Large intestine (tissue), 12 donors: ENCODE measurements at places on chromosomes 1 and 21. TPM values are rescaled to one million over a fixed set of nuclear protein-coding genes. Genes with fewer than 3 reads are reported as not detected.

DNA sequence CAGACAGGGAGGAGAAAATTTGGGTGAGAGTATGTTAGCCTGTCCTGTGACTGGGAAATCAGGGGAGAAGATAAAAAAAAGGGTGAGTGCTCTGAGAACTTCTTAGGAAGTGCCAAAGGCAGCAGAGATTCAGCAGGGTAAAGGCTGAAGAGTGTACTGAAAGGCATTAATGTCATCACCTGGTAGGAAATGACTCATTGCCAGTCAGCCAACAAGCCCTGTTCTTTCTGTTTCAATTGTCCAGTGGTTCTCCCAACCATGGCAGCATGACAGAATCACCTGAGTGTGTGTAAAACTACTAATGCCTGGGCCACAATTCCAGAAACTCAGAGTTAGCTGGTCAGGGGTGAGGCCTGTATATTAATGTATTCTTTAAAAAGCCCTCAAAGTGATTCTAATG lies 83.5 kb downstream of the INTS7 start:
- peak overlapping the region; percentile 54 for H3K27ac ChIP-seq
- no peaks in the 10 kb centered on the region for H3K4me1 ChIP-seq
- H3K27me3 ChIP-seq: no peaks in the 10 kb centered on the region
- peaks cover 12% of the 10 kb centered on the region for H3K36me3 ChIP-seq
- H3K4me3 ChIP-seq: no peak overlapping the region
- DNase-seq: peak; percentile 59

DNA sequence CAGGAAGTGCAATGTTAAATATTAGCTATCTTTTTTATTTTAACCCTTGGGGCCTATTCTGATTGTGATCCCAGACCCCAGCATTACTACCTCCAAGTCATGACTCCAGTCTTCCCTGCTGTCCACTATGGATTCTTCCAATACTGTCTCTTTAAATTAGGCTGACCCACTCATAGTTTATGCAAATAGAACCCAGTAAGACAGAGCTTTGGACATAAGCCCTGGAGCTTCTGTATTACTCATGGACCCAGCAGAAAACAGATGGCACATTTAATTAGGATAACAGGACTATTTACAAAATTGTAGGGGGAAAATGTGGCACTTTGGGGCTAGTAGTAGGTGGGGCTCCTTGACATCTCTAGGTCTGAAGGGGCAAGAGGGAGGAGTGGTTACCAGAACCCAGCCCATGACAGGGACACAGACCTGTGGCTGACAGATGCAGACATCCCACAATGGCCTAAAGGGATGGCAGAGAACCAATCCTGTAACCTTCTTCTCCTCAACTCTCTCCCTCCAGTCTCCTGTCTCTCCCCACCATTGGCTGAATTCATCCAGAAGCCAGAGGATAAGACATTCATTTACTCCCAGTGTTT lies 233.5 kb downstream of the OMA1 start:
- no peaks in the 10 kb centered on the region for H3K36me3 ChIP-seq
- no peak overlapping the region for H3K27ac ChIP-seq
- H3K4me1 ChIP-seq: no peaks in the 10 kb centered on the region
- no peak for DNase-seq
- no peak overlapping the region for H3K4me3 ChIP-seq

DNA sequence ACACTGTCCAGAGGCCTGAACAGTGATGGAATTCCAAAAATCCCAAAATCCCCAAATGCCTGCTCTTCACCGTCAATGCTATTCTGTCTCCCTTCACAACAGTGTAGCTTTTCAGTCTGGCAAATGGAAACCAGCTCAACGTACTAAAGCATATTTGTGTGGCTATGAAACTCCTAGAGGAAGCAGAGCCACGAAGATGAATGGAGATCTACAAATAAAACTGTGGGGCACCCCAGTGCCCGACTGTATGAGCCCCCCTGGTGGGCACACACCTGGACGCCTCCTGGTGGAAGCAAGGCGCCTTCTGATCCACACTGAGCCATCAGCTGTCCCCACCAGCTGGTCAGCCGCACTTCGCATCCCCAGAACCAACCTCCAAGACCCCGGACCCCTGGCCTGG lies 129.1 kb upstream of the SOD1 start:
- H3K27me3 ChIP-seq: no peaks in the 10 kb centered on the region
- H3K27ac ChIP-seq: no peak overlapping the region
- H3K36me3 ChIP-seq: no peaks in the 10 kb centered on the region
- H3K4me1 ChIP-seq: no peaks in the 10 kb centered on the region
- DNase-seq: no peak

The DRAXIN gene
- 0.42 TPM for polyA plus RNA-seq

DNA sequence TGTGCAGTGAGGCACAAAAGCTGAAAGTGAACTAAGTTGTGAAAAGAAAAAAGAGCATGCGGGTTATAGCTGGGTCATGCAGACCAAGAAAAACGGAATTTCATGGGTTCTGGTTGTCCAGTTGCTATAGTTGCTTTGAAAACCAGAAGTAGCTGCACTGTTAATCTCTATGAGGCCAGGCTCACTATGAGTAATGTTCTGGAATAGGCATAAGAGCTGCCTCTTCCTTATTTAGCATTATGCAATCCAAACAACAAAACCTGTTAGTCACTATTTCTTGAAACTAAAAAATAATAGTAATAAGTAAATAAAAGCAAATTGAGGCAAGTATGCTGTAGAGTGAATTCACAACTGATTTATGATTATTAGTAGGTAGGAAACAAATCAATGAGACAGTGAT lies 1383.7 kb downstream of the MRPL39 start:
- H3K4me1 ChIP-seq: no peaks in the 10 kb centered on the region
- no peak overlapping the region for H3K27ac ChIP-seq
- DNase-seq: no peak

- peaks cover 11% of the 10 kb centered on the region for H3K36me3 ChIP-seq
- no peaks in the 10 kb centered on the region for H3K27me3 ChIP-seq
- DNase-seq: no peak
- H3K4me3 ChIP-seq: no peak overlapping the region
- H3K4me1 ChIP-seq: no peaks in the 10 kb centered on the region
- no peak overlapping the region for H3K27ac ChIP-seq
Observed at GRCh38 chr1:227043755-227044154, 103.7 kb downstream of the COQ8A start.

The TRIM62 gene
- 3.2 TPM for polyA plus RNA-seq

The SLX9 gene
- 19.4 TPM for polyA plus RNA-seq

The SPATA1 gene
- 4.5 TPM for polyA plus RNA-seq

DNA sequence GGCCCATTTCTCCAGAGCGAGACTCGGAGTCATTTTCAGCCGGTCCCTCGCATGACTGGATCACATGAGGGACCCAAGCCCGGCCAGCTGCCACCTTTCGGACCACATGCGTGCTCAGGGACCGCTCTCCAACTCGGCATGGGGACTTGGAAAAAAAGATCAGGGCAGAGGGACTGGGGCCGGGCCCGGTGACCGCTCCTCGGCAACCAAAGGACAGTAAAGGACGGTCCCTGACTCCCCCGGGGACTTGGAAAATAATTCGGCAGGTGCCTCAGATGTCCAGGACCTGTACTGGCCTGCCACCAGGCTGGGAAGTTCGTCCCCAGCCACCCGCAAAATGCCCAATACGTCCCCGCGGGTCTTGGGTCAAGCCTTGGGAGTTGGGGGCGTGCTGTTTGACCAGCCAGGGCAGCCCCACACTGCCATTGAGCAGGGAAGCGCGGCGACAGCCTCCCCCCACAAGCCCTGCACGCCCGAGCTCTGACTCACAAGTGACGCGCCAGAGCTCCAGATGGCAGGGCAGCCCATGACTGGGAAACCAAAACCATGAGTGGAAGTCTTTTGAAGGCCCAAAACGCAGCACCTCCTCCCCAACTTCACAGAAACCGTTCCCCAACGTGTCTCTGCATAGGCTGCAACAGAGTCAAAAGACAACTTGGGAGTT lies 134.5 kb downstream of the LIPI start:
- no peak overlapping the region for H3K27ac ChIP-seq
- no peak for DNase-seq
- H3K27me3 ChIP-seq: no peaks in the 10 kb centered on the region
- no peaks in the 10 kb centered on the region for H3K4me1 ChIP-seq
- H3K4me3 ChIP-seq: no peak overlapping the region

The FCRLB gene
- polyA plus RNA-seq: 0.60 TPM

DNA sequence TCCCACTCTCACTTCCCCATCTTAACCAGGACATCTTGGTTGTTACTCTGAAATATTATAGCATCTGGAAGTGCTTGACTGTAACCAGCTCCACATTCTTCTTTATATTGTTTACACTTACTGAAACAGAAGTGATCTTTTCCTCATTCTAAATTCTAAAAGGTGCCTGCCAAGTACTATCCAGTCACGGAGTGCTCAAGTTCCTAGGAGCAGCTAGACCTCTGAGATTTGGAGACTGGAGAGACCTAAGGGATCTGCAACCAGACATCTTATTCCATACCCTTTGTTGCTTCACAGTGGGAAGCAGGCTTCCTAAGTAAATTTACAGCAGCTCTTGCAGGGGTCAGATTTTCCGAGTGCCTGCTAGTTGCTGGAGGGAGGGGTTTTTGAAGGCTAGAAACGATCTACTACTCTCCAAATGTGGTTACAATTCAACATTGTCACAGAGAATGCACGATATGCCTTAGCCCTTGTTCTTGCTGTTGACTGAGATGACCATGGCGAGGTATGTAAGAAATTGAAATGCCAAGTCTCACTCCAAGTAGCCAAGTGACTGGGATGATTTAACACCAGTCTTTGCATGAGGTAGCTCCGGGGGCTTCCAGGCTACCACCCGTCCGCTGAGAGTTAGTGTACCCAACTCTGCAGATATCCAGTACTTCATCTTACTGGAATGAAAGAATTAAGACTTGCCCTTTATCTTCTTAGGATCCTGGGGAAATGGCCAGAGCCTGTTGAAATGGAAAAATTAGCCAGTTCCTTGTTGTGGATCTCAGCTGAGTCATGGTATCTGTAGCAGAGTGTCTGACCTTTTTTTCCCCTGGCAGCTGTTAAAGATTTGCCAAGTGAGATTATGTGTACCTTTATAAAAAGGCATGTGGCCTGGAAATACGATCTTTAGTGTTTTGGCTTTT lies 150.8 kb downstream of the MAST2 start:
- no peaks in the 10 kb centered on the region for H3K36me3 ChIP-seq
- peak overlapping the region; percentile 87 for H3K27ac ChIP-seq
- peaks cover 18% of the 10 kb centered on the region for H3K4me1 ChIP-seq
- no peaks in the 10 kb centered on the region for H3K27me3 ChIP-seq
- no peak overlapping the region for H3K4me3 ChIP-seq
- DNase-seq: peak; percentile 45

DNA sequence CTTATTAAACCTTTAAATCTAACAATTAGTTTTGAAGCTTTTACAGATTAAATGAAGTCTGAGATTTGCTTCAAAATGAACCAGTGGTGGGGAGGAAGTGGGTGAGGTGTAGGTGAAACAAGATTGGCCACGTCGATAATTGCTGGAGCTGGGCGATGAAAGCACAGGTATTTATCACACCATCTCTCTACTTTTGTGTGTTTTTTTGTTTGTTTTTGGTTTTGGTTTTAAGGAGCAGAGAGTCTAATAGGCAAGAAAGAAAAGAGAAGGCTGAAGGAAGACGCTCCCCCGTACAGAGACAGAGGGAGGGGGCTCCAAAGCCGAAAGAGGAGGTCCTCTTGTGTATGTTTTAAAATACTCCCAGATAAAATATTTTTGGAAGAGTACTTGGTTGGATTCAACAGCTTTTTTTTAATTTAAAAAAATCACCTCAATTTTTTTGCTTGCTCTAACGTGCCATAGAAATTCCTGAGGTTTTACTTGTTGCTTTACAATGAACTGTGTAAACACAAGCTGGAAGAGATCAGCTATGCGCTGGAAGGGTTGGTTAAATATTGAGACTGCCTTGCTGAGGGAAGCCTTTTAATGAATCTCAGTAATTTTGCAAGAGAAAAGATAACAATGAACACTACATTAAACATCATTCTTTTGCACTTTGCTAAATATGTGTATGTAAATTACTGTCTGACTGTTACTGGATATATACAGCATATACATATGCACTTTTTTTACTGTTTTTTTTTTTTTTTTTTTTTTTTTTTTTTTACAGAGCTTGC lies 6.7 kb upstream of the LGALS8 start:
- H3K27ac ChIP-seq: no peak overlapping the region

DNA sequence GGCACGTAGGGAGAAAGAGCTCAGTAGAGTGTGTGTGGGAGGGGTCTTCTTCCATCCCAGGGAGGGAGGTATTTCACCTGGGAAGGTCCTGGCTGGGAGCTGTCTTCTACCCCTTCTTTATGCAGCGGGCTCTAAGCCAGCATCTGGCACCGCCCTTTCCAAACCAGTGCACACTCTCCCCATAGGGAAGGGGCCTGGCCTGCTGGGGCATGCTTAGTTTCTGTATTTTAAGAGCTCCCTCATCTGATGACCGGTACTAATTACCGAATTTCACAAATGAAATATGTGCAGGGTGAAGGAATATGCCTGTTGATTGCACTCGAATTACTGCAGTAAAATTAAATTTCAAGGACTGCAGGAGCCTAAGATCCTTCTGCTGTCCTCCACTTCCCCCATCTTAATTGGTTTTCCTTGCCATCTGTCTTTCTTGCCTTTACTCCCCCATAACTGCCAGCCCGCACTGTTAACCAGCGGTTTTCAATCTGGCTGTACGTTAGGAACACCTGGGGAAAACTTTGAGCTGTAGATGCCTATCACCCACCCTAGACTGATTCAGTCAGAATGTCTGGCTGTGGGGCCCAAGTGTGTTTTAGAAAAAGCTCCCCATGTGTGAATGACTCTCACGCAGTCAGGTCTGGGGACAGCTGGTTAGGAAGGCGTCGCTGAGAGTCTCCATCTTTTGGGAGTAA lies 20.1 kb downstream of the GALNT2 start:
- H3K4me1 ChIP-seq: no peaks in the 10 kb centered on the region
- H3K4me3 ChIP-seq: no peak overlapping the region
- H3K27ac ChIP-seq: no peak overlapping the region
- DNase-seq: no peak
- no peaks in the 10 kb centered on the region for H3K27me3 ChIP-seq

DNA sequence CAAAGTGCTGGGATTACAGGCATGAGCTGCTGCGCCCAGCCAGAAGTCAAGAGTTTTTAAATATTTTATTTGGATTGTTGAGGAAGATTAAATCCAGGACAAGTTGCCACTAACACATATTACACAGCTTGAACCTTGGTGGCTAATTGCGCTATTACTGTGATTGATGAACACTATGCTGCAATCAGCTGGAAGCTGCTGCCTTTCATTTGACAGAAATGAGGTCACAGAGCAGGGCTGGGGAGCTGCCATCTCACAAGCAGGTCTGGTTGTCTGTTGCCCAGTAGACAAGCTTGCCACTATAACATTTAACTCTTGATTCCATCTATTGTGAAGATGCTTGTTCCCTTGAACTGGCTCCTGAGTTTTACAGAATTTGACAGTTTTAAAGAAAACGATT lies 37.4 kb upstream of the NRDC start:
- no peak overlapping the region for H3K27ac ChIP-seq
- no peaks in the 10 kb centered on the region for H3K4me1 ChIP-seq
- H3K27me3 ChIP-seq: no peaks in the 10 kb centered on the region
- no peaks in the 10 kb centered on the region for H3K36me3 ChIP-seq

- no peak for DNase-seq
- H3K27ac ChIP-seq: no peak overlapping the region
- no peaks in the 10 kb centered on the region for H3K27me3 ChIP-seq
- no peak overlapping the region for H3K4me3 ChIP-seq
- no peaks in the 10 kb centered on the region for H3K4me1 ChIP-seq
Observed at GRCh38 chr1:36804669-36805314, 229.5 kb downstream of the GRIK3 start.

The CDA gene
- 0.64 TPM for polyA plus RNA-seq
